A549 (cell line): ENCODE measurements at places on chromosomes 2 and 18. TPM values are rescaled to one million over a fixed set of nuclear protein-coding genes. Genes with fewer than 3 reads are reported as not detected.

Gene MROH2A
- 0.04 to 0.28 TPM (median 0.10 TPM) in 3 replicates for polyA plus RNA-seq

Gene CDH19
- 0.97 to 1.7 TPM (median 1.5 TPM) in 3 replicates for polyA plus RNA-seq

Gene CD302
- polyA plus RNA-seq, result 2.4 to 2.9 TPM (median 2.5 TPM) in 3 replicates

Gene GBX2
- 1.7 to 1.9 TPM (median 1.7 TPM) in 3 replicates for polyA plus RNA-seq

- peak; percentile 41 for DNase-seq
Measured at GRCh38 chr2:31386648-31387047, 27.9 kb downstream of the XDH start.

GRCh38 chr18:31206787-31207381, 44.2 kb upstream of the DSC1 start:
- DNase-seq, result peak; percentile 58

DNA sequence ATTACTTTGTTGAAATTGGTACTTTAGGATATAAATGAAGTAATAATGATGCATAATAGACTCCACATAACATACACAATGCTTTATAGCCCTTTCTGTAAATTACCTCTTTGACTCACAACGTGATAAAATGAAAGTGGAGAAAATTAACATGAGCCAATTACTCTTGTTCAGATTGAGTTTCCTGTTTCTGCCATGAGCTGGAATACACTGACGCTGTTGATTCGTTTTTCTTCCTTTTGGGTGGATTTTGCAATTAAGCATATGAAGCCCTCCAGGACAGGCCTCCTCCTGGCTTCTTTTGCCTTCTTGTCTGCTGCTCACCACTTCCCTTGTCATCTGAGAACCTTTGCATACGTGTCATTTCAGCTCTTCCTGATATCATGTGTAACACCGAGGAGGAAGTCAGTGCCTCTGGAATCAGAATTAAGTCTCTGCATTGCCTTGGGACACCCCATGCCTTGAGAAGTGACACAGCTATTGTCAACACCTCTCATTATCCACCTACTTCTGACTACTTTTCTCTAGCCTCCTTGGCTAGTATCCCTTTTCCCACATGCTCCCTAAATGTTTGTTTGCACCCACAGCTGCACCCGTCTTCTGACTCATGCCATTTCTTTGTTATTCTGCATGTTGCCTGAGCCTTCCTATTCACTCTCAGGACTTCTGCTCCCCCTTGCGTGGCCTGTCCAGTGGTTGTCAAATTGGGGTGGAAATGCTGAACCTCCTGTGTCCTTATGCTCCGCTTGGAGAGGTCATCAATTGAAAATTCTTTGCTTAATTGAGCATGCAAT, 134.1 kb downstream of the FMNL2 start:
- DNase-seq, result no peak

DNA sequence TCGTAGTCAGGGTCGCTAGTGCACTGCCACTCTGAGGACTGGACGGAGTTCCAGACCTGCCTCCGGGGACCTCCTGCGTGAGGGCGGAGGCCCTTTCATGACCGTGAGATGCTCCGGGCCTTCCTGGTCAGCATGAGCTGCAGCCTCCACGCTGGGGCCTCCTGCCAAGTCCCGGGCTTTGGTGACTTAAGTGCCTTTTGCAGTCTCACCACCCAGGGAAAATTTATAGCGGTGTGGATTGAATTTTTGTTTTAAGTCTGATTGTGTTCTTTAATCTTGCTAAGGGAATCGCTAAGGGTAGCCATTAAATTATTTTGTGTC, 33.6 kb downstream of the CHRNA1 start:
- DNase-seq, result no peak
